ENCODE measurements at places on chromosomes 13 and 19.

DNA sequence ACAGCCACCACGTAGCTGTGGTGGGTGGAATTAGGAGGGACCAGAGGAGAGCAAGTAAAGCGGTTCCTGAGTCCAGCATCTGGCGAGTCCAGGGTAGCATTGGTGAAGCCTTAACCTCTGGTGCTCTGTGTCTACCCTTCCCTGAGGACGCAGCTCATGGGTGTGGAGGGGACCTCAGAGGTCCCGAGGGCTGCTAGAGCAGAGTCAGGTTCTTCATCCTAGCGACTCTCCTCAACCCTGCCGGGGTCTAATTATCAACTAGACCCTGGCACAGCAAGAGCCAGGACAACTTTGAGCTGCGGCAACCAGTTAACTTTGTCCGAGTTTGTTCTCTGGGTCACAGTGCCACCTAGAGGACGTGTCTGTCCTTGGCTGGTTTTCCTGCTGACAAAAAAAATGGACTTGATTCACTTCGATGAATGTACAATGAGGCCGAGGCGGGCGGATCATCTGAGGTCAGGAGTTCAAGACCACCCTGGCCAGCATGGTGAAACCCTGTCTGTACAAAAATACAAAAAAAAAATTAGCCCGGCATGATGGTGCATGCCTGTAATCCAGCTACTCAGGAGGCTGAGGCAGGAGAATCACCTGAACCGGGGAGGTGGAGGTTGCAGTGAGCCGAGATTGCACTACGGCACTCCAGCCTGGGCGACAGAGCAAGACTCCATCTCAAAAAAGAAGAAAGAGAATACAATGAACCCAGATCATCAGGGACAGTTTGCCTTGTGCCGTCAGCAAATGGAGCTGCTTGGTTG, 25.0 kb downstream of the TSSK6 start:
- peak; percentile 79 for DNase-seq

GRCh38 chr13:26255691-26256277, 1.9 kb downstream of the CDK8 start:
- no peak for DNase-seq

- DNase-seq: no peak
Observed at GRCh38 chr19:3458229-3459088, 21.9 kb downstream of the SMIM24 start.

- DNase-seq: no peak
Observed at GRCh38 chr13:48851707-48852106, 124.0 kb upstream of the FNDC3A start.

DNA sequence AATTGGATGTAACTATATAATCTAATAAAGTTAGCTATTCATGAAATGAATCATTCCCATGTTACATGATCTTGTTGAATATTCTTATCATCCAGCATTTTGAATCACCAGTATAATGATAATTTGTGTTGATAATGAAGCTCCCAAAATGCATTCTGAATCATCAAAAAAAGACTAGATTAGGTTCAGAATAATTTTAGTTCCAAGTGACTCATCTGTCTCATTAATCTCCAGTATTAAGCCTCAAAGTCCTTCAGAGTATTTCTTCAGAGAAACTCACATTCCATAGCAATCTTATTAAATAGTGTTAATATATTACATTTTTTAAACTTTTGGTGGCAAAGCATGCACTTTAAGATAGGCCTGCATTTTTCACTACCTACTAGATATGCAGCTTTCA, 207.5 kb downstream of the SLITRK5 start:
- DNase-seq: no peak

GRCh38 chr13:111027458-111028439, 87.4 kb upstream of the ARHGEF7 start:
- no peak for DNase-seq

Data from activated naive CD4-positive, alpha-beta T cell treated with anti-CD3 and anti-CD28 coated beads, Interleukin-2, amount 50 U/mL, for 16 hours (primary cell).